ELR (cell line): ENCODE measurements at places on chromosomes 5 and 9.
A peak's percentile ranks its signal among the peaks of the same experiment; 100 is the strongest.

DNA sequence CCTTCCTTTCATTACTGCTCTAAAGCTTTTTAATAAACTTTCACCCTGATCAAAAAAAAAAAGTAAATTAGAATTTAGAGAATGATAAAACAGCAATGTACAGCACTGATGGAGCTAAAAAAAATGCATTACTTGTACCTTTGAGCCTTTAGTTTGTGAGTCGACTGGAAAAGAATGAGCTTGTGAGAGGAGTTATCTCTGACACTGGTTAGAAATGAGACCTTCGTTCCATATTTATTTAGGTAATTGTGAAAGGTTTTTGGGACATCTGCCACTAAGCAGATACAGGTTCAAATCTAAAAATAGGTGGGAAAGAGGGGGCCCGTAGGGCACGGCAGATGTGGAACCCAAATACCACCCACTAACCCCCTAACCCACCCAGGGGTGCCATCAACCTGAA is 376.8 kb downstream of the ICE1 start:
- no peak for DNase-seq

- no peak for DNase-seq
These were observed 22.6 kb downstream of the PLAC8L1 start for GRCh38 chr5:146082798-146083197.

- no peak for DNase-seq
These were observed 197.0 kb downstream of the PCSK1 start for GRCh38 chr5:96236051-96236450.

- peak; percentile 91 for DNase-seq
These were observed 295.5 kb upstream of the SMC2 start for GRCh38 chr9:103798620-103799019.

DNA sequence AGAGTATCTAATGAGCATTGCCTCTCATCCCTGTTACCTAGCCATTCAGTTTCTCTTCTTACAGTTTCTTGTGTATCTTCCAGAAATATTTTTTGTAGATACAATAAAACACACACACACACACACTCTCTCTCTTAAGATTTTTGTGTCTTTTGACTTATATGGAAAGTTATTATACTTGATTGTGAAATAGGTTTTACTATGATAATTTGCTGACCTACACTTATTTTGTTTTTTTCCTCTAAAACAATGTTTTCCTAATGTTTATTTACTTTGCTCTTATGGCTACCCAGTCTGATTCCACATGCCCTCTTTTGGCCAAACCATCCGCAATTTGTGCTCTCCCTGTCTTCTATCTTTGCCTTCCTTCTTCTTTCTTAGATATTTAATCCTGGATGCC is 25.3 kb downstream of the LRRTM2 start:
- no peak for DNase-seq

DNA sequence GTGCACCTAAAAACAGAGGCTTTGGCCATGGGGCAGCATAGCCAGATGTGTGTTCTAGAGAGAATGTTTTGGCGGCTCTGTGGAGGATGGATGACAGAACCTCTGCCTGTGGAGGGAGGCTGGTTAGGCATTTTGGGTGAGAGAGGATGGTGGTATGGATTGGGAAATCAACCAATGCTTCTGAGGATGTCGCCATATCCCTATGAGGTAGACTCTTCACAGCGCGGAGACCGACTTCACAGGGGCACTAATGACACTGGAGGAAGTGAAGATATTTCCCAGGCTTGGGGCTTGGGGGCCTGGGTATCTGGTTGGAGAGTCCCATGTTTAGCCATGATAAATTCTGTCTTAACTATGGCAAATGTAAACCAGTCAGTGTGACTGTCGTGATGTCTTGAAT is 140.6 kb upstream of the KLF4 start:
- no peak for DNase-seq

DNA sequence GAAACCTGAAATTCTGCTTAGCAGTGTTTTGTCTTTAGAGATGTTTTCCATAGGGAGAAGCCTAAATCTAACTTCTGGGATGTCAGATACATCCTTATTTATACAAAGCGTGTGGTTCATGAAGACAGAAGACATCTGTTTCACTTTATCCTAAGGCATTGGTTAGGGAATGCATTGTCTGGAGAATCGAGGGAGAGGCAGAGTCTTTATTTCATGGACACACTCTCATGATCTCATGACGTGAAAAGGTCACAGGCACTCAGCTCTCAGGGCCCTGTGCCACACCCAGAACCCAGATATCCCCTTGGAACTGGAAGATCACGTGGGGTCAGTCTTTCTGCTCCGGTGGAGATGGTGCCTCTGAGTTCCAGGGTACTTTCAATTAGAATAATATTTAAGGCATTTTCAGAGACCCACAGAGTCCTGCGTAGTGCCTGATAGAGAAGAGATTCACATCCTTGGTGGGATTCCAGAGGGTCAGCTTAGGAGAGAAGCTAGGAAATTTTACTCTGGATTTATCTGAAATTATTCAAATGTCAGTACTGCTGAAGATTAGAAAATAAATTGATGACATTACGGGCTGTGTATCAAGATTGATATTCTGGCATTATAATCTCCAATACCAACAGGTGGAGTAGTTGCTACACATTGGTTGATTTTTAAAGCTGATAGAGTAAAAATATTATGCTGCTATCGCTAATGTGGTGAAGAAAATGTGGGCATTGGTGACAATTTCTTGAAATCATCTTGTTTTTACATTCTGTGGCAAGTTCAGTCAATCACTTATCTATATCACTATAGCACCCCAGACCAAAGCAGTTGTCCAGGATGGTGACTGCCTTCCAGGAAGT is 378.3 kb downstream of the MTRR start:
- peak; percentile 6 for DNase-seq

- no peak for DNase-seq
These were observed 57.9 kb upstream of the ORM1 start for GRCh38 chr9:114264806-114265550.

- peak; percentile 55 for DNase-seq
These were observed 81.2 kb downstream of the CNTLN start for GRCh38 chr9:17216011-17216410.

- DNase-seq, result no peak
These were observed 32.1 kb downstream of the TARS1 start for GRCh38 chr5:33472805-33473409.

- DNase-seq, result no peak
These were observed 144.4 kb downstream of the ZNF462 start for GRCh38 chr9:107007402-107007801.
